Glutamatergic neuron (in vitro differentiated cells): ENCODE measurements at places on chromosomes 2 and 18. TPM values are rescaled to one million over a fixed set of nuclear protein-coding genes. Genes with fewer than 3 reads are reported as not detected.
A peak's percentile ranks its signal among the peaks of the same experiment; 100 is the strongest.

GRCh38 chr2:8380566-8380965, 301.3 kb upstream of the ID2 start:
- DNase-seq: no peak

GRCh38 chr2:127451981-127452380, 33.8 kb downstream of the PROC start:
- DNase-seq: no peak

GRCh38 chr2:213958086-213958485, 452.8 kb upstream of the VWC2L start:
- DNase-seq: no peak

- DNase-seq: no peak
Measured at GRCh38 chr18:69935319-69936190, 12.1 kb downstream of the CD226 start.

Gene TFPI
- 0.59 TPM for total RNA-seq

Gene UGT1A6
- total RNA-seq: not detected

Gene DNAJC5G
- not detected for total RNA-seq

Gene GALR1
- total RNA-seq: 0.49 TPM

DNA sequence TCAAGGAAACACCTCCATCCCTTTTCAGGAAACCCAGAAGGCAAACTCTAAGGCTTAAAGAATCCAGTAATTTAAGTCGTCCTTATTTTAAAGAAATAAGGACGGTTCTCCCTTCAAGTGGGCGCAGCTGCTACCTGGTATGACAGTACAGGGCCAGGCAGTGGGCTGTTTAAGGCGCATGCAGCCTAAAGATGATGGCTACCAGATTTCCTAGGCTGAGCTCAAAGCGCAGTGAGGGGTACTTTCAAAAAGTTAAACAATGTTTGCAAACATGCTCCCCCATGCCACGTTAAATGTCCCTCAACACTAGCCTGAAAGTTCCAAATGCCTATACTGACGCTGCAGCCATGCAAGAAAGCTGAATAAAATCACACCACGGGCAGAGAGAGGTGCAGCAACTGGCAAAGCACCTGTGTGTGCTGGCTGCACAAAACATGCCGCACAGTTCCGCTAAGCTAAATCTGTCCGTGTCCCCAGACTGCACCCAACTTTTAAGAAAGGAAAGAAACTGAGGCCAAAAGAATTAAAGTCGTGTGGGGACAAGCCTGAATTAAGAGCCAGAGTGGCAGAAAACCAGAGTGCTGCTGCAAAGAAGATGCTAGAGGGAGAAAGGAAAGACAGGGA, 583 bp downstream of the HIBCH start:
- DNase-seq: no peak

GRCh38 chr2:156486147-156486546, 50.0 kb downstream of the GPD2 start:
- no peak for DNase-seq

DNA sequence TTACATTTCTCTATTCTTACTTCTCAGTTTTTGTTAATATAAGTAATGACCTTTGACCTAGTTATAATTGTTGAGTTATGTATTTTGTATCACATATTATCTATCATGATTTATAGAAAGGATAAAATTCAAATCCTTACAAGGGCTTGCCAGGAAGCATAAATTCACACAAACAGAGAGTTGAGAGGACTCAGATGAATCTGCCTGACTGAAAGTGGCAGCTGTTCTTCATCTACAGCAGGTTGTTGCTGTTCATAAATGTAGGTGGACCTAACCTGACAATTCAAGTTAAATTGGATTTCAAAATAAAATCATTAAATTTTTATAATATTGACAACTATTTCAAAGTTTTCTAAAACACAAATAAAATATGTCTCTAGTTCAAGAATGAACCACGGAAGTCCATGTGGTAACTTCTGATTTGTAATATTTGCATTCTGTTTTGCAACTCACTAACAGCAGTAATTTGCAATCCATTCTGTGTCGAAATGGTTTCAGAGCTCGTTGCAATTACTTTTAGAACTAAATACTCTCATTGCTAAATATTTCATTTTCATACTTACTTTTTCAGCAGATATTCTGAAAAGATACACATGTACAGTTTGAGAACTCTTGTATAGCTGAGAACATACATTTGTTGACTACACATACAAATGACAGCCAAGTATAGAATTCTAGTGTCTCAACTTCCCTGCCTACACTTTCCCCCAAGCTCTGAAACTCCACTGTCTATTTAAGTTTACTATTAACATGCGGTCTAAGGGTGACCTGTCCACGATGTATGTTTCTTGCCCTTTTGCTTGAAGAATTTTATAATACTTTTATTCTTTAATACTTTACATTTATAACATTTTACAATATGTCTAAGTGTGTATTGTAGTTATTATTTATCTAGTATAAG, 25.7 kb downstream of the SCN7A start:
- no peak for DNase-seq

DNA sequence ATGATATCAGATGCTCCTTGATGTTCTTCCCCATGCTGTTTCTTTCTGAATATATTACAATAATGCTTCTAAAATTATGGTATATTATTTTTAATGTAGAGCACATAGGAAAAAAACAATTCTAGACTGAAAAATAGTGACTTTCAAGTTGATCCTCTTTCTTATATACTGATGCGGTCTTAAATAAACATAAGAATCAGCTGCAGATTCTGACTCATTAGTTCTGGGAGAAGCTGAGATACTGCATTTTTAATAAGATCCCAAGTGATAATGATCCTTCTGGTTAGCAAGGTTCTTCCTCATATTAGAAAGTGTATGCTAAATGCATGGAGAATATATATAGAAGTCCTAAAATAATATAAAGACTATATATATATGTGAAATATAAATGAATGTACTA, 124.9 kb downstream of the XIRP2 start:
- no peak for DNase-seq

- DNase-seq: no peak
Measured at GRCh38 chr18:69956665-69957620, 9.3 kb upstream of the CD226 start.

DNA sequence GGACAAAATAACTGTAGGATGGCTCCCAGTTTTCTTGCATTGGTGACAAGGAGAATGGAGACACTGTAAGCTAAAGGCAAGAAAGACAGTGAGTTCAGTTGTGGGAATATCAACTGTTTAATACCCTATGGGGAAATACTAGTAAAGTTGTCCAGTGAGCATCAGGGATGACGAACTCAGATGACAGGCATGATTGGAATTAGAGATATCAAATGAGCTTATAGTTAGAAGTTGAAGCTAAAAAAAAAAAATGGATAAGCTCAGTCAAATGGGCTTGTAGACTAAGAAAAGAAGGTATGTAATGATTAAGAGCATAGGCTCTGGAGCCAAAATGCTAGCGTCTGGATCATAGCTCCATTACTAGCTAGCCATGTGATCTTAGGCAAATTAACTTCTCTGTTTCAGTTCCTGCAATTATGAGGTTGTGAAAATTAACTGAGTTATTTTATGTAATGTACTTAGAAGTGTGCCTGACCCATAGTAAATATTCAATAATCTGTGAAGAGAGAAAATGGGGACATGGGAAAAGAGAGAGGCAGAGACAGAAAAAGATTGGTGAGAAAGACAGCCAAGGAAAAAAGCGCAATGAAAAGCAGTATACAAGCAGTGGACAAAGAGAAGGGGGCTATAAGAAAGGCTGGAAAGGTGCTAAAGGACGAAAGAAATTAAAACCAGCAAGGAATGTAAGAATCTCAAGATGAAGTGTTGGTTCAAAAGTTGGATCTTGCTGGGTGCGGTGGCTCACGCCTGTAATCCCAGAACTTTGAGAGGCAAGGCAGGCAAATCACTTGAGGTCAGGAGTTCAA, 95.7 kb upstream of the SLC39A10 start:
- no peak for DNase-seq

- DNase-seq: peak; percentile 47
Measured at GRCh38 chr2:10331027-10331701, 28.5 kb downstream of the HPCAL1 start.

DNA sequence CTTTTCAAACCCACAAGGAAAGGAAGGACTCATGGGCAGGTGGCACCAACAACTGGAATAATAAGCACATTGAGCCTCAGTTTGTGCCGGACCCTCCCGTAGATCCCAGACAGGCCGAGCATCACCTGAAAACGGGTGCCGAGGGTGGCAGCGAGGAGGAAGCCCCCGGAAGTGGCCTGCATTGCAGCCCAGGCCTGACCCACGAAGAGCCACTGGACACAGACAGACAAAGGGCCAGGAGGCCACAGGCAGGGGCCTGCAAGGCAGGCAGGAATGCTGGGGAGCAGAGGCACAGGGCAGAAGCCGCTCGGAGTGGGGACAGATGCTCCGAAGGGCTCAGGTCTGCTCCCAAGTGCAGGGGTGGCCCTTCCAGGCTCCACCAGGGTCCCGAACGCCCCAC, 31.7 kb downstream of the MTERF4 start:
- no peak for DNase-seq

GRCh38 chr18:67265464-67266245, 250.9 kb downstream of the DSEL start:
- no peak for DNase-seq

Gene FNDC4
- 15.2 TPM for total RNA-seq

GRCh38 chr2:64114912-64115277, 29.3 kb downstream of the PELI1 start:
- DNase-seq: no peak
